ENCODE measurements at places on chromosomes 7 and 10. TPM values are rescaled to one million over a fixed set of nuclear protein-coding genes. Genes with fewer than 3 reads are reported as not detected.

ASL gene
- 19.0 TPM for total RNA-seq

DNA sequence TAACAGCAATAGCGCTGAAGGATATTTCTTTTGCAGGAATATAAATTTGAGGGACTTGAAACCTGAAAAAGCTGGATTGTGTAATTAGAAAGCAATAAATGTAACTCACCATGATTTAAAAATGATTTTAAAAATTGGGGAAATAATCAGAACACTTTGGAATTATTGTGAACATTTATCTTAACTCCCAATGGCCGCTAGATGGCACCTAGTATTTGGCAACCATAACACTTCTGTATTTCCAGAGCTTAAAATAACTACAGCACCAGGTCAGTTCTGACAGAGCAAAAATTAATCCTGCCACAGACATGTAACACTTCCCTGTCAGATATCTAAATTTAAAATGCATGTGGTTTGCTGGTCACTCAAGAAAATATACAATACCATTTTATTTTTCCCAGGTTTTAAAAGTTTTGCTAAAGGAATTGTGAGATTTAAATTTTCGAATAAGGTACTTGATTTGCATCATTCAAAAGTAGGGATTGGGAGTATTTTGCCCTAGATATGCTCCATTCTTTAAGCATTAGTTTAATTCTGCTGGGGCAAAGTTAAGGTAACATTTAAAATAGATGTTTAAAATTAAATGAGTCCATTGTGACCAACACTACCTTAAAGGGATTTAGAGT lies 144.5 kb downstream of the PPP1R3A start:
- no peak for DNase-seq

ZNF853 gene
- total RNA-seq, result 2.2 TPM

DNA sequence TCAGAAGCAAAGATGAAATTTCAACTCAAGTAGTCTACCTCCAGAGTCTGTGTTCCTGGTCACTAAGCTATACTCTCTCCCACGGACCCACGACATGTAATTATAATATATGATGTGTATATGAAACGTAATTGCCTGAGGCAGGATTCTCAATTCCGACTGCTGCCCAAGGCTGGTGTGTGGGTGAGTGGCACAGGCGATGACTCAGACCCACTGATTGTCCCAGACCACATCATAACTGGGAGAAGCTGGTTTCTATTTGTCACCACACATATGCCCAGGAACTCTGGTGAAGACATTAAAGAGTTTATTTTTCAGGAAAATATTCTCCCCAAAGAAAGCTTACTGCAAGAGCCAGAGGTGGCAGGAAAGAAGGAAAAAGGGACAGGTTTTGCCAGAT lies 219.3 kb downstream of the JAZF1 start:
- DNase-seq, result no peak

- no peak for DNase-seq
Measured at GRCh38 chr10:34323192-34323591, 491.9 kb downstream of the PARD3 start.

LIPM gene
- not detected for total RNA-seq

DNA sequence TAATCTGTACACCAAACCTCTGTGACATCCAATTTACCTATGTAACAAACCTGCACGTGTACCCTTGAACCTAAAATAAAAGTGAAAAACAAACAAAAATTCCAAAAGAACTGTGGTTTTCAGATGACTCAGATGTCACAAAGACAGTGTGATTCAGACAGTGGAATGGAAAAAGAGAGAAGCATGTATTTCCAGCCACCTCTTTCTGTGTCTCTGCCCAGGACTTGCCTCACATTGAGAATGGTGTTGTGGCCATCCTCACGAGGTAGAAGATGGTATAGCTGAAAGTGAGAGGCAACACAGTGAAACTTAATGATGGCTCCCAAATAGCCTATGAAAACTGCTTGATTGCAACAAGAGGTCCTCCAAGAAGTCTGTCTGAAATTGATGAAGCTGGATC lies 78.0 kb downstream of the ARL5B start:
- DNase-seq, result no peak

DNA sequence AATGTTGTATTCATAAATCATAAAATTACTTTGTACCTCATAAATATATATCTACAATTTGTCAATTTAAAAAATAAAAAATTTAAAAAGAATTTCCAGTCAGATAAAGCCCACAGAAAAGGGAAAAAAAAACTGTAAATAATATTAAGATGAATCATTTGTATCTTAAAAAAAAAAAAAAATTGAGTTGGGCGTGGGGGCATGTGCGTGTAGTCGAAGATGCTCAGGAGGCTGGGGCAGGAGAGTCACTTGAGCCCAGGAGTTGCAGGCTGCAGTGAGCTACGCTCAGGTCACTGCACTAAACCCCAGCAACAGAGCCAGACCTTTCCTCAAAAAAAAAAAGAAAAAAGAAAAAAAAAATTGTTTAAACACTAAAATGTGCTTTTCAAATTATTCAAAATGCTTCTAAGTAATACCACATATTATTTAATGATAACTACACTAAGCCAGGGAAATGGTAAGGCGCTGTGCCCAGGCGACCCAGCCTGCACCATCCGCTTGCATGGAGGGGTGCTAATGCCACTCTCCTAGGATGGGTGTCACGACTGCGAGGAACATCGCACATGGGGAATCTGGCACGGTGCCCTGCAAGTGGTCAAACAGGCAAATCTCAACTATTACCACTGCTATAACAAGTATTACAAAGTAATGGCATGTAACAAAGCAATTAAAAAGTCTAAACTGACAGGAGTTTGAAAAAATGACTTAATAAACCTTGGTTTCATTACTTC lies 15.4 kb downstream of the GLUD1 start:
- no peak for DNase-seq

NPC1L1 gene
- total RNA-seq, result not detected

IDI2 gene
- total RNA-seq, result not detected

SFRP4 gene
- not detected for total RNA-seq

NME8 gene
- not detected for total RNA-seq

SFR1 gene
- total RNA-seq, result 17.6 TPM

GRCh38 chr7:324011-324410 lies 34.0 kb downstream of the FOXL3 start:
- DNase-seq, result no peak

DNA sequence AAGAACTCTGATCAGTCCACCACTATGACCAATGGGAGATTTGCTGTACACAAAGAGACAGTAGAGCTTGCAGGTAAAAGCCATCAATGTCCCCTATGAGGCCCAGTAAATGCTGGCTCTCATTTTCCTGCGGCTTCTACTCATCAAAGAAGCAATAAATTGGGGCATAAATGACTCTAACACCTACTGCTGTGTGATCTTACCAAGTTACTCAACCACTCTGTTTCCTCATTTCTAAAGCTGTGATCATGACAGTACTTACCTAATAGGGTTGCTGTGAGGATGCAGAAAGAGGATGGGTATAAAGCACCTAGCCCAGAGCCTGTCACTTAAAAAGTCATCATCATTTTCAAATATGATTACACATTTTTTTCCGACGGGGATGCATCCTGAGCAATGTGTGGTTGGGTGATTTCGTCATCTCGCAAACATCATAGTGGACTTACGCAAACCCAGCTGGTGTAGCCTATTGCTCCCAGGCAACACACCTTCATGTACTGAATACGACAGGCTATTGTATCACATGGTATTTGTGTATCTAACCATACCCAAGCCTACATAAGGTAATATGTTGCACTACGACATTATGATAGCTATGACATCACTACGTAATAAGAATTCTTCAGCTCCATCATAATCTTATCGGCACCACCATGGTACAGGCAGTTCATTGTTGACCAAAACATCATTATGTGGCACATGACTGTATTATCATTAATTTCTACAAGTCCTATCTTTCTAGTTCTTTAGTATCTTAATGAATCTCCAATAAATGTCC lies 7.1 kb upstream of the MGMT start:
- DNase-seq, result no peak

- no peak for DNase-seq
Measured at GRCh38 chr10:22832066-22832602, 95.7 kb upstream of the ARMC3 start.

GRCh38 chr7:27082171-27082570 lies 13.6 kb downstream of the HOXA1 start:
- DNase-seq, result no peak

UPK3BL2 gene
- total RNA-seq, result 6.4 TPM

GPR158 gene
- total RNA-seq, result not detected

SPDYE8 gene
- not detected for total RNA-seq

DNA sequence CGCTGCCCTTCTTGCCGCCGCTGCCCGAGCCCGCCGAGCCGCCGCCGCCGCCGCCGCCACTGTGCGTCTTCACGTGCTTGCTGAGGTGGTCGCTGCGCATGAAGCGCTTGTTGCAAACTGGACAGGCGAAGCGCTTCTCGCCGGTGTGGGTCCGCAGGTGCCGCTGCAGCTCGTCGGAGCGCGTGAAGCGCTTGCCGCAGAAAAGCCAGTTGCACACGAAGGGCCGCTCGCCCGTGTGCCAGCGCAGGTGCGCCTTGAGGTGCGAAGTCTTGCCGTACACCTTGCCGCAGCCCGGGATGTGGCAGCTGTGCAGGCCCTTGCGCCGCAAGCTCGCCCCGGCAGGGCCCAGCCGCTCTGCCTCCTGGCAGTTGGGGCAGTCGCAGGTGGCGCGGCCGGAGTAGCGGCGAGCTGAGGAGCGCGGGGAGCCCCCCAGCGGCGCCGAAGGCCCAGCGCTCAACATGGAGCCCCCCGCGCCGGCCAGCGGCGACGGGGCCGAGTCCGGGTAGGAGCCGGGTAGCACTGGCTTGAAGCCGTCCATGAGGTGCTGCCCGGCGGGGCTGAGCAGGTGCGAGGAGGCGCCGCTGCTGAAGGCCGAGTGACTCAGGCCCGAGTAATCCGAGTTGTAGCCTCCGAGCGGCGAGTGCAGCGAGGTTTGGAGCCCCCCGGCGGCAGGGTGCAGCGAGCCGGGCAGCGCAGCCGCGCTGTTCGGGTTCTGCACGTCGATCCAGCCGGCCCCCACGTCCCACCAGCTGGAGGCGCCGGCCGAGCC lies 2.1 kb downstream of the SP8 start:
- no peak for DNase-seq

- DNase-seq, result no peak
Measured at GRCh38 chr7:67453580-67454380, 457.1 kb downstream of the TYW1 start.

DNA sequence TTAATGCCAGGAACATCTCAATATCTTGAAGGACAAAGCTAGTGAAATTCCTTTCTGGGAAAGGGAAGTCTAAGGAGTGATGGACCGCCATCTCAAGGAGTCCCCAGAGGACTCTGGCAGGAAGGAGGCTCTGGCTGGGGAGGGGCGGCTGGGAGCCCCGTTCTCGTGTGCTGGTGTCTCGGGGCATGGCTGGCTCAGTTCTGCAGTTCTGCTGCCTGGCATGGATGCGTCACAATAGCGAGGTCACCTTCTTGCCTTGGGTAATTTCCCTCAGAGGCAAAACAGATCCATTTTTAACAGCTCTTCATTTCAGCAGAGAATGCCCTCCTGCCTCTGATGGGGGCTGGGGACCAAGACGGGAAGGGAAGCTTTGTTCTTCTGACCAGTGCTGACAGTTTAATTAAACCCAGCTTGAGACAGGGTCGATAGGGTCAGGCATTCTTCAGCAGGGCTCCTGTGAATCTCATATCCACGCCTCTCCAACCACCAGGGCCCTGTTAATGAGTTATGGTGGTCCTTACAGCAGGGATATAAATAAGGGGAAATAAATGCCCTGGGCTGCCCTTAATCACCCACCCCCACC lies 35.7 kb downstream of the SLIT1 start:
- no peak for DNase-seq

DNA sequence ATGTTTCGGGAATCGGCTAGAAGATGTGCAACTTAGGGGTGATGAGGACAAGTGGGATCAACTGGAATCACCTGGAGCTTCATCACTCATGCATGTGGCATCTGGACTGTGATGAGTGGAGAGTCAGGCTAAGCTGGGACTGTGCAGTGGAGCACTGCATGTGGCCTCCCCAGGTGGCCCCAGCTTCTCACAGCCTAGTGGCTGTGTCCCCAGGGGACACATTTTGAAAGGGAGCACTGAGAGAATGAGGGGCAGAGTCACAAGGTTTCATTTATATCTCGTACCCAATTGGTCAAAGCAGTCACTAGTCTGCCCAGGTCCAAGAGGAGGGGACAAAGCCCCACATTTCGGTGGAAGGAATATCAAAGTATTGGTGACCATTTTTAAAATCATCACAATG lies 54.8 kb upstream of the TCF7L2 start:
- no peak for DNase-seq

DNA sequence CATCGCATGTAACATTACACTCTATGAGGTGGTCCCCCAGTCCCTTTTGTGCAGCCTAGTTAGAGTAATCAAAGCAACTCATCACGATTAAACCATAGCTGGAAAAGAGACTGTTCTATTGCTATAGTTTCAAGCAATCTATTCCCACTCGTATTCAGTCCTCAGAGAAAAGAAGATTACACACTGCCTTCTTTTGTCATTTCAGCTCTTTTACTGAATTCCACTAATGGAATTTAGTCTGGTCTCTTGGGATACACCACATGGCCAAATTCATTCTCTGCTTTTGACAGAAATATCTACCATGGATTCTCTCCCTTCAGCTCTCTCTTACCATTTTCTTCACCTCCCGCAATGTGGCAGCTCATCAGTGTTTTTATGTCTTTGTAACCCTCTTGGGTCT lies 108.9 kb upstream of the HDAC9 start:
- DNase-seq, result no peak

DNA sequence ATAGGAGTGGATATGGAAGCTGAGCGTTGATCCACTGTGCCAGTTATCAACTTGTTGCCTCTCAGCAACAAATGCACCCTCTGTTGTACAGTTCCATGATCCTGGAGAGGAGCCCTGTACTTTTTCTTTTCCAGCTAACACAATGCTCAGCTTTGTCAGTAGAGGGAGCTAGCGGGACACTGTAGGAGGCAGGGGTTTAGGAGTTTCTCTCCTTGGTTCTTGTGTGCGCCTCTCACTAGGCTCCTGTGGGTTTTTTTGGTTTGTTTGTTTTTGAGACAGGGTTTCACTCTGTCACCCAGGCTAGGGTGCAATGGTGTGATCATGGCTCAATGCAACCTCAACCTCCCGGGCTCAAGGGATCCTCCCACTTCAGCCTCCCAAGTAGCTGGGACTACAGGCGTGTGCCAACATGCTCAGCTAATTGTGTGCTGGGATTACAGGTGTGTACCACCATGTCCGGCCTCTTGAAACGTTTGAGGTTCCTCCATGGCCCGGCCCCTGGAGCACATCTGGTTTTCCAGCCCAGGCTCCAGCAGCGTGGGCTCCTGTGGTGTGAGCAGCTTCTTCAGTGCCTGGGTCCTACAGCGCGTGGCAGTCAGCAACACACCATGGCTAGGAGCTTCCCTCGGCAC lies 12.0 kb upstream of the MARVELD1 start:
- DNase-seq, result peak; percentile 32

SLC26A5 gene
- not detected for total RNA-seq

DNA sequence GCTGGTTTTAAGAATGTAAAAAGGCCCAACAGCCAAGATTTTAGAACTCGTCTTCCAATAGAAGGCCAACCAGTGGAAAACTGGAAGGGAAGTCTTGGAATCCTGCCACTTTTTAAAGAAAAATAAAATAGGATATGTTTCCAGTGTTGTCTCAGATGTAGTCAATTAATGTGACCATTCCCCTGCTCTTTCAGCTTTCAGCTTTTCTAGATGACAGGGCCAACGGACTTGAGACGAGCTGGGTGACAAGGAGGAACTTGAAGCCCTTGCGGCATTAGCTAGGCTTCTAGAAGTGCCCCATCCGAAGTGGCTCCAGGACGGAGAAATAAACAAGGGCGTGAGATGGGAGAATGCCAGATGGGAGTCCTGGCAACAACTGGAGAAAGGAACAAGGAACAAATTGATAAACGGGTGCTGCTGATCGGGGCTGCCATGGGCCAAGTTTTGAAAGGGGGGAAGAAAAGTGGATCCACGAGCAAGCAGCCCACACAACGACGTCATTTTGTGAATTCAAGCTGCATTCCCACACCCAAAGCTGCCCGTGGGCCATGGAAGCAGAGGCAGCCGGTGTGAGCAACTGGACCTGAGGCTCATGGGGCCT lies 42.3 kb downstream of the CTBP2 start:
- DNase-seq, result no peak

Data from activated naive CD8-positive, alpha-beta T cell treated with anti-CD3 and anti-CD28 coated beads for 36 hours (primary cell).